ENCODE measurements at places on chromosomes 12 and 14.

GRCh38 chr12:48994224-48995085, 4.7 kb downstream of the DDN start:
- no peak for DNase-seq

- no peak for DNase-seq
These were observed 163.0 kb downstream of the ATP23 start for GRCh38 chr12:58104351-58104755.

DNA sequence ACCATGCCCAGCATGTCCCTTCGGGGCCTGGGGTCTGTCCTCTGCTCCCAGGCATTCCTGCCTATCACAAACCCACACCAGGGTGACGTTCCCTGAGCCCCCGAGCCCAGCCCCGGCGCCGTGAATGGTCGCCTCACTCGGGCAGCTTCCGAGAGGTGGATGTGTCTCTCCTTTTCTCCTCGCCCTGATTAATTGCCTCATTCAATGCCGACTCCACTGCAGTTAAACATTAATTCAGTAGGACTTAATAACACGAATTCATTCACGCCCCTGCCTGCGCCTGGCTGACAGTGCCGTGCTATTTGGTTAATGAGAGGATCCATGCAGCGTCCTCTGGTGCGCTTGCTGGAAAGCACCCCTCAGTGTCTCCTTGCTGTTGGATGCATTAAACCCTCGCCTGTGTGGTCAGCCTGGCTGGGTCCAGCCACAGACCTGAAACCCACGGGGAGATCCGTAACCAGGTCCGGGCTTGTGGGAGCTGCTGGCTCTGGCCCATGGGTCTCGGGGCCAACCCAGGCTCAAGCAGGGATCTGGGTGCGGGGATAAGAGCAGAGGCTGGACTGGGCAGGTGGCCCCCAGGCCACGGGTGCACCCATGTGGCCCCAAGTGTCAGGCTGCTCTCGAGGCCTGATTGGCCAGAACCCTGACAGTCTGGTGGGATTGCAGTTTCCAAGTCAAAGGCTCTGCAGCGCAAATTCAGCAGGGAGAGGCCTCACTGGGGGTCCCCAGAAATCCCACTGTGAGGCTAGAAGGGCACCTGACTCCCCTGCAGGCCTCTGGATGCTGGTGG, 55.4 kb downstream of the FBRSL1 start:
- no peak for DNase-seq

DNA sequence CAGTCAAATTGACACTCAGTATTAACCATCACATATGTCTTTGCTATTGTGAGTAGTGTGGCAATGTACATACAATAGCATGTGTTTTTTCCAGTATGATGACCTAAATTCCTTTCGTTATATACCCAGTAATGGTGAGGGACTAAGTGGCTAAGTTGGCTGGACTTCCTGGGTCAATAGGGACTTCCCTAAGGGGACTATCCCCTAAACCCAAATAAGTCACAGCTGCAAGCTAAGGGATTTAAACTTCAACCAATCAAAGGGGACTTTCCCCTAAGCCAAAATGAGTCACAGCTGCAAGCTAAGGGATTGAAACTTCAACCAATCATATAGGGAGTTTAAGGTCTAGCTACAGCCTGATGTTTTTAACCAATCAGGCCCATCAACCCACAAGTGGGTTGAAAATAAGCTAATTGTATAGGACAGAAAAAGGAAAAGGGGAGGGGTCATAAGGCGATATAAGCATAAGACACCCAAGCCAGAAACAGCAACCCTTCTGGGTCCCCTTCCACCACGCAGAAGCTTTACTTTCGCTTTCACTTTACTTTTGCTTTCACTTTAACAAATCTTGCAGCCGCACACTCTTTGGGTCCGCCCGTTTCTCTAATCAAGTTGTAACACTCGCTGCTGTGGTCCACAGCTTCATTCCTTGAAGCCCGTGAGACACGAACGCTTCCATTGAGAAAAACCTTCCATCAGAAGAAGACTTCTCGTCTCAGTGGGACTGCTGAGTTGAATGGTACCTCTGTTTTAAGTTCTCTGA, 404.4 kb downstream of the FLRT2 start:
- peak; percentile 72 for DNase-seq

DNA sequence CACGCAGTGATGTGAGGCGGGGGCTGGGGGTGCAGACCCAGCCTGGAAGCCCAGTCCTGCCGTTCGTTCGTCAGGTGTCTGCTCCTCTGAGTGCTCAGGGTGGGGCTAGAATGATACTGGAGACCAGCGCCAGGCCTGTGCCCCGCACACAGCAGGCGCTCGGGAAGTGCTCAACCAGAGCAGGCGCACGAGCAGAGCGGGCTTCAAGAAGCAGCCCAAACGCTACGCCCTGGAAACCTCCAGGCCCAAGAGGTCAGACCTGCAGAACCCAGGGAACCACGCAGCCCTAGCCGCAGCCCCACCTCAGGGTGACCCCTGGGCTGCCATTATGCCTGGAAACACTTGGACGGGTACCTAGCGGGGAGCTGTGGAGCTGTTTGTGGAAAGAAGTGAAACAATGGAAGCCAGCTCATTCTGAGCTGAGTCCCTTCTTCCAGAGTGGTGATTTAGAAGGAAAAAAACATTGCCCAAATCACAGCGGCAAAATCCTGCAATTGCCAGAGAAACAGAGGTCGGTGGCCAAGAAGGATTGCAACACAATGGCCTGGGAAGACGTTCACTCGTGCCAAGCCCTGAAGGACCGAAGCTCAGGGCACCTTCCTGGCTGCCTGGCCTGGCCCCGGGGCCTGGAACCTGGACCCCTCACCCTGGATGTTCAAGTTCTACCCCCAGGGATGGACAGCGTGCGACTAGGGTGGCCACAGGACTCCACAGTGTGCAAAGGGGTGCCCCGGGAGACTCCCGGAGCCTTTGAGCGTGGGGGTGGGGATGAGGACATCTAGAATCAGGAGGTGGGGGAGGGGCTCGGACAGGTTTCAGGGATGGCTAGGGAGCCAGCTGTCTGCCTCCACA, 40.4 kb upstream of the DIO3 start:
- DNase-seq = no peak

GRCh38 chr12:105384916-105385535, 54.5 kb downstream of the C12orf75 start:
- DNase-seq = no peak

DNA sequence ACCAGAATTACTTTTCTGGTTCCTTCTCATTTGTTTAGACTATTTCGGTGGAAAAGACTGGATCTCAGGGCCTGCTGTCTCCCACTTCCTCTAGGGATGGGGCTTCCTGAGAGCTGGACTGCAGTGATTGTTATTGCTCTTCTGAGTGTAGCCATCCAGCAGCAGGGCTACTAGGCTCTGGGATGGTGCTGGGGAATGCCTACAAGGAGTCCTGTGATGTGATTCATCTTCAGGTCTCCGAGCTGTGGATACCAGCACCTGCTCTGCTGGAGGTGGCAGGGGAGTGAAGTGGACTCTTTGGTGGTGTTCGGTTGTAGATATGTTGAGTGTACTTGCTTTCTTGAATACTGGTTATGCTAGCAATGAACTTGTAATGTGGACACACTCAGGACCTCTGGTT, 42.7 kb downstream of the AEBP2 start:
- DNase-seq = no peak

DNA sequence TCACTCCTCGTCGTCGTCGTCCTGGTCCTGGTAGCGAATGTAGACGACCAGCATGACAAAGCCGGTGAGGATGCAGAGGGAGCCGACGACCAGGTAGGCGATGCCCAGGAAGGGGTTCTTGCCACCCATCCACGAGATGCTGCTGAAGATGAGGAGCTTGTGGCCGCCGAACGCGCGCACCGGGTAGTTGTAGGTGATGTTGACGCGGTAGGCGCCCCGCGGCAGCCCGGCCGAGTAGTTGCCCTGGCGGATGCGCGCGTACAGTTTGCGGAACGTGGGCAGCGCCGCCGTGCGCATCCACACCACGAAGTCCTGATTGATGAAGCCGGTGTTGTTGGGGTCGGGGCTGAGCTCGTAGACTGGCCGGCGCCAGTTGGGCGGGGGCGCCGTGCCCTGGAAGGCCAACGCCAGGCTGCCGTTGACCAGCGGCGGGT, 1.0 kb downstream of the TMEM30B start:
- DNase-seq = no peak

- no peak for DNase-seq
These were observed 1057.8 kb downstream of the FSCB start for GRCh38 chr14:43449291-43449690.

- DNase-seq = no peak
These were observed 241.6 kb upstream of the NOVA1 start for GRCh38 chr14:26839481-26839880.

GRCh38 chr12:130813436-130813835, 25.6 kb downstream of the STX2 start:
- no peak for DNase-seq

Data from spleen (tissue), 13 donors.